CD4-positive, alpha-beta T cell treated with Interleukin-10 for 1 hour (primary cell): ENCODE measurements at places on chromosomes 4 and X.

DNA sequence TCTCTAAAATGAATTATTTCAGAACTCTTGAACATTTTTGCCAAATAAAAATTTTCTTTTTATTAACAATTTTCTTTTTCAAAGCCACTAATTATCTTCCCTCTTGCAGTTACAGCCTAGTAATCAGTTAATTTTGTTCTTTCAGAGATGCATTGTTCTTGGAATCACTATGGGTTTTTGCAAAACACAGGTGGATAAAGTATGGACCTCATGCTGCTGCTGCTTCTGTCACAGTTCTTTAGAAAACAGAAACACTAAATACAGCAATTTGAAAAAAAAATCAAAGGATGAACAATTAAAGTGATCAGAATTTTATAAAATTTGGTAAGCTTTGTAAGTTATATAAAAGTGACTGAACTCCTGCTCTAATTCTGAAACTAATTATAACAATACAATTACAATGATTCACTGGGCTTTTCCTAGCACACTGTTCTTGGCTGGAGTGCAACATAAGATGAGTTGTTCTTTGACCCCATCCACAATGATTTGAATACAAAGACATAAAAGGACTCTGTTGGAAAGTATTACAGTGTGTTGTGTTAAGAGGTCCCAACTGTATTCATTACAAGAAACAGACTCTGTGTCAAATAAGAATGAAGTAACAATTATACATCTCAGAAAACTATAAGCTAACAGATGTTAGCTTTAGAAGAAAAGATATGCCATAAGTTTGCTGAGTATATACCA lies 59.4 kb upstream of the GK2 start:
- no peak for DNase-seq

GRCh38 chr4:47444031-47444430 lies 19.5 kb downstream of the COMMD8 start:
- no peak for DNase-seq

DNA sequence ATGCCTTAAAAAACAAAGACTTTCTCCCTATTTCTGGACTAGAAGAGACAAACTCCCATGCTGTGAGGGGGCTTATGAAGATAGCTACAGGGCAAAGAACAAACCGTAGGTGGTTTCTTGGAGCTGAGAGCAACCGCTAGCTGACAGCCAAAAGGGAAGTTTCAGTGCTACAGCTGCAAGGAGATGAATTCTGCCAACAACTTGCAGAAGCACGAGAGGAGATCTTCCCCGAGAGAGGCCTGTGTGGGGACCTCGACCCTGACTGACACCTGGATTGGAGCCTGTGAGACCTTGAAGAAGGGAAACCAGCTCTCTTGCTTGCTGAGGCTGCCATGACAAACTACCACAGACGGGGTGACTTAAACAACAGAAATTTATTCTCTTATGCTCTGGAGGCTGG lies 183.8 kb upstream of the VCX3A start:
- DNase-seq, result no peak

GRCh38 chrX:30568136-30568535 lies 9.4 kb downstream of the TASL start:
- peak; percentile 7 for DNase-seq

DNA sequence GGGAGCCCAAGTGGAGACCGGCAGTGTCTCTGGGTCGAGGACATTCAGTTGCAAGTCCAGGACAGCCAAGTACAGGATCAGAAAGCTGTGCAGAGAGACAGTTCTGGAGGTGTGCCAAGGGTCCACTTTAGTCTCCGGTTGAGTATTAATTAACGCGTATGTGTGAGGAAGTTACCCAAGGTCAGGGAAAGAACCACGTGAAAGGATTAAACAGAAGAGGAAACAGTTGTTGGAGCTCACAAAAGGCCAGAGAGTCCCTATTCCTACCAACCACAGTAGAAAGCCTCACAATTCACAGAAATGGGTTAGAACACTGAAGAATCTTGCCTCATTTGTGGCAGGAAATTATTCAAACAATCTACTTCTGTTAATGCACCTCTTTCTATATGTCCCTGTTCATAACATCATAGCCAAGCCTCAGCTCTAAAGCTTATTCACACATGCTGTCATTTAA lies 17.9 kb upstream of the NSUN7 start:
- peak; percentile 17 for DNase-seq

DNA sequence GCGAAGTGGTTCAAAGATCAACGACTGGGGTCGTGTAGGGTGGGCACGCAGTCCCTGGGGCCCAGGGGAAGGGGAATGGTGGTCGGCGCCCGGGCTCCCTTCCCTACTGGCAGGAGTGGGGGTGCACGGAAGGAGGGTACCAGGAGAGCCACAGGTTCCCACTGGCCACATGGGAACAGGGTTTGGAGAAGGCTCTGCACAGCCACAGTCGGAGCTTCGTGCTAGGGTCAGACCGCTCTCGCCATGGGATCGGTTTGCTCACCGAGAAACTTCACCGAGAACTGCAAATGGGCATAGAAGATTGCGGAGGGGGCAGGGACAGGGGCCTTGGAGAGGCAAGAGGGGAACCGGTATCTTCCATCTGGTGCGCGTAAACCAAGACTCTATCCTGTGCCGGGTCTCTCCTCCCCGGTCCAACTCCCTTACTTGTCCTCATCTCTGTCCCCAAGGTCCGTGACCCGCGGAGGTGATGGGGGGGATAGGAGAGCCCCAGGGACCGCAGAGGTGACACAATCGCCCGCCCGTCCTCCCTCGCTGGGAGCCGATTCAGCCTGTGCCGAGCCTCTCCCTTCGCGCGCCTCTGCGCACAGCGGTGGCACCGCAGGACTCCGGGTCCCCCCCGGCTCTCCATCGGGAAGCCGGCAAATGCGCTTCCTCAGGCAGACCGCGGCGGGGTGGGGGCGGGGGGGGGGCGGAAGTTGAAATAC lies 1.0 kb downstream of the SCD5 start:
- DNase-seq, result peak; percentile 8

GRCh38 chrX:85243155-85243554 lies 424 bp downstream of the SATL1 start:
- DNase-seq, result no peak

DNA sequence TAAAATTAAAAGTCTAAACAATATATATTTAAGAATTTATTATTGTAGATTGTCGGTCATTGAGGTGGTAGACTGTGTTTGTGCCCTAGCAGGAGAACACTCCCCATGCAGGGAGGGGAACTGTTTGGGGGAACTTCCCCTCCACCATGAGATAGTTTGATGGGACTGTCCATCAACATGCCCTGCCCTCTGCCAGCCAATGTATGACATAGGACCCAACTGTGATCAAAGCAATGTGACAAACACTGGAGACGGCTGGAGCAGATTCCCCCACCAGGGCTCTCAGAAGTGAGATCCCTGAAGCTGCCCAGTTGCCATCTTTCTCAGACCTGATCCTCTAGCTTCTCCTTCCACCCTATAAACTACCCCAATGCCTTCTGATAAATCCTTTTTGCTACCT lies 44.9 kb downstream of the SH3KBP1 start:
- no peak for DNase-seq

- DNase-seq, result no peak
Measured at GRCh38 chrX:64188901-64189300, 16.6 kb downstream of the AMER1 start.

DNA sequence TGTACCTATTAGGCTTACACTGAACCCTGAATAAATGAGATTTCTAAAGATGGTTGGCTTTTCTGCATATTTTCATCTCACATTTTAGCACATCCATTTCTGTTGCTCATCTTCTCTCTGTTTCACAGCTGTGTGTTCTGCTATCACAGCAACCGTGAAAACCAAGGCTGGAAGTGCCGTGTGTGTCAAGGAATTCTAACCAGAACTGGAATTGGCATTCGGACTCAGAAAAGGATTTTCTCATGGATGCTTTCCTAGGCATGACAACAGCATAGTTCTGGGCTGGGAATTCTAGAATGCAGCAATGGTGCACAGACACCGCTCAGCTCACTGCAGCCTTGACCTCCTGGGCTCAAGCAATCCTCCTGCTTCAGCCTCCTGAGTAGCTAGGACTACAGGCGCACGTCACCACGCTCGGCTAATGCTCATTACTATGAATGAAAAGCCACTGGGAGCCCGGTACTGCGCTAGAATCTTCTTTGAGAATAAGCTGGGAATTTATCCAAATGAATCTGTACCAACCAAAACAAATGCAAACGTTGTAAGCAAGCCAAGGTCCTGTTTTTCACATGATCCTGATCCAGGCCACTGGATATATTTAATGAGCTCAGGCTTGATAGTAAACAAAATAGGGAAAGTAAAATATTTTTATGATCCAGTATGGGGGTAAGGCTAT lies 105.2 kb downstream of the RBM47 start:
- DNase-seq, result no peak

GRCh38 chr4:162408309-162408708 lies 244.5 kb upstream of the FSTL5 start:
- no peak for DNase-seq

GRCh38 chr4:15164571-15164970 lies 162.3 kb downstream of the CPEB2 start:
- DNase-seq, result no peak

DNA sequence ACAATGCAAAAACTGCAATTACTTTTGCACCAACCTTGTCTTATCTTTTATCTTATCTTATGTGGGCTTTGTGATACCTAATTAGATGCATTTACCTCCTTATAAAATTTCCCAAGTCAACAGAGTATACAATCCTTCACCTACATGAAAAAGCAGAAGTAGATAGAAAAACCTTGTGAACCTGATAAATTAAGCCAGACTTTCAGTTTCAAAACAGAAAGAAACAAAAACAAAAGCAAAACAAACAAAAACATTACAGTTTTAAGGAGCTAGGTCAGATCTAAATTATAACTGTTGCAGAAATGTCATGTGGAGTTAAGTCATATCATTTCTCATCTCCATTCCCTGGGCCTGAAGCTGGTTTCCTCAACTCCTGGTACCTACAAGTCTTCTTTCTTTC lies 24.9 kb upstream of the CXXC4 start:
- no peak for DNase-seq

- DNase-seq, result no peak
Measured at GRCh38 chr4:156981262-156981769, 9.7 kb upstream of the PDGFC start.

- no peak for DNase-seq
Measured at GRCh38 chrX:30217465-30217864, 2.1 kb downstream of the MAGEB2 start.

GRCh38 chr4:100742045-100742444 lies 224.2 kb upstream of the EMCN start:
- no peak for DNase-seq

DNA sequence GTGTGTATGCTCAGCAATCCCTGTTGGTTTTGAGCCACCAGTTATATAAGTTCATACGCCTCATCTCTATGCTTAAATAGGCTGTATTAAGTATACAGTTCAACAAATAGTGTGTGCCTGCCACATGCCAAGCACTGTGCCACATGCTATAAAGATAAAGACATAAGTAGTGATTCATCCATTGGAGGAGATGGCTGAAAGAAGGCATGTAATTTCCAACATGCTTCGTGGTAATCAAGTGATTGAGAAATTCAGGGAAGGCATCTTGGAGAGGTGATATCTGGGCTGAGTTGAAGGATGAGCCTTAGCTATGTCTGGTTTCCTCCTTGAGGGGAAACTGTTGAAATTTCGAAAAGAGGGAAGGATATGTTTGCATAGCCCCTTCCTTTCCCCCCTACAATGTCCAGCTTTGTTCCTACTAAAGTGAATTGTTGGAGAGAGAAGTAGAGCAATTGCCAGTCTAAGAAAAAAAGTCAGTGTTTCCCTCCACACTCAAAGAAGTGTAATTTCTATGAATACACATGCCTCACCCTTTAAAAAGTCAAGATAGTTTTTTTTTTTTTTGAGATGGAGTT lies 96.5 kb downstream of the ARHGAP10 start:
- DNase-seq, result no peak

GRCh38 chr4:1492651-1493539 lies 86.7 kb upstream of the NKX1-1 start:
- DNase-seq, result no peak
